ENCODE measurements at places on chromosomes 2 and 18.

- DNase-seq: no peak
These were observed 225.1 kb upstream of the ITGA4 start for GRCh38 chr2:181231886-181232621.

DNA sequence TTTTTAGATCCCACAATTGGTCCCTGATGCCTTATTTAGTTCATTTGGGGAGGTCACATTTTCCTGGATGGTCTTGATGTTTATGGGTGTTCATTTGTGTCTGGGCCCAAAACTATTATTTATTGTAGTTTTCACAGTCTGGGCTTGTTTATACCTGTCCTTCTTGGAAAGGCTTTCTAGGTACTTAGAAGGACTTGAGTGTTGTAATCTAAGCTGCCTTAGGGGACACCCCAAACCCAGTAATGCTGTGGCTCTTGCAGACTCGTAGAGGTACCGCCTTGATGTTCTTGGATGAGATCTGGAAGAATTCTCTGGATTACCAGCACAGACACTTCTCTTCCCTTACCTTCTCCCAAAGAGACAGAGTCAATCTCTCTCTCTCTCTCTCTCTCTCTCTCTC lies 25.0 kb upstream of the ITSN2 start:
- DNase-seq: no peak

GRCh38 chr18:55465313-55465712 lies 122.7 kb downstream of the TCF4 start:
- DNase-seq: no peak

GRCh38 chr2:240257940-240258580 lies 117.6 kb upstream of the OTOS start:
- DNase-seq: no peak

DNA sequence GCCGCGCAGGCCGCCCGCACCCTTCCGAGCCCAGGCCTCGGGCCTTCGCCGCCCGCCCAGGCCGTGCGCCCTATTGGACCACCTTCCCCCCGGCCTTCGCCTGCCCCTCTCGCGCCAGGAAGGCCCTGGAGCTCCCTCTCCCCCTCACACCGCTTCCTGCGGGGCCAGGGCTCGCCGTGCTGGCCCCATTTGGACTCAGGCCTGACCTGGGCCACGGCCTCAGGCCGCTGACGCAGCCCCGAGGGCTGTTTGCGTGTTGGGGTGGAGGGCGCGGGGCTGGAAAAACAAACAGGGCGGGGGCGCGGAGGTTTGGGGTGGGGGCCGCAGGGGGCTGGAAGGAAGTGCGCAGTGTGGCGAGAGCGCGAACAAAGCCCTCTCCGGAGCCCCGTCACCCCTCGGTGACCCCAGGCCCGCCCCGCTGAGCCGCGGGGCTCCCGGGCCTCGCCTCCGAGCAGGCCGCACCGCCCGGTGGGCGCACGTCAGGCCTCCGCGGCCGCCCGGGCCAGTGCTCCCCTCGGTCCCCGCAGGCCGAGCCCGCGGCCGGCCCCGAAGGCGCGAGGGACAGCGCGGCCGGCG lies 12.3 kb upstream of the SIX3 start:
- no peak for DNase-seq

DNA sequence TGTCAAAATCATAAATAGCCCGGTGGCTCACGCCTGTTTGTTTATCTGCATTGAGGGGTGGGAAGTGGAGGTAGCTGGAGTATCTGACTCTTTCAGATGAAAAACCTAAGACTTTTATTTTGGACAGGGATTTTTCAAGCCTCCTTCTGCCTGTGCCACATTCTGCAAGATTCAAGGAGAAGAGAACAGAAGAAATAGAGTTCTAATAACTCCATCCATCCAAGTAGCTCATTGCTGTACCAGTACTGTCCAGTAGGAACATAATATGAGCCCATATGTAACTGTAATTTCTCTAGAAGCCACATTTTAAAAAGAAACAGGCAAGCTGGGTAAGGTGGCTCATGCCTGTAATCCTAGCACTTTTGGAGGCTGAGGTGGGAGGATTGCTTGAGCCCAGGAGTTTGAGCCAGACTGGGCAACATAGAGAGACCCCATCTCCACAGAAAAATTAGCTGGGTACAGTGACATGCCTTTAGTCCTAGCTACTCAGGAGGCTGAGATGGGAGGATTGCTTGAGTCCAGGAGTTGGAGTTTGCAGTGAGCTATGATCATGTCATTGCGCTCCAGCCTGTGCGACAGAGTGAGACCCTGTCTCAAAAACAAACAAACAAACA lies 35.4 kb upstream of the NT5DC4 start:
- DNase-seq: no peak

DNA sequence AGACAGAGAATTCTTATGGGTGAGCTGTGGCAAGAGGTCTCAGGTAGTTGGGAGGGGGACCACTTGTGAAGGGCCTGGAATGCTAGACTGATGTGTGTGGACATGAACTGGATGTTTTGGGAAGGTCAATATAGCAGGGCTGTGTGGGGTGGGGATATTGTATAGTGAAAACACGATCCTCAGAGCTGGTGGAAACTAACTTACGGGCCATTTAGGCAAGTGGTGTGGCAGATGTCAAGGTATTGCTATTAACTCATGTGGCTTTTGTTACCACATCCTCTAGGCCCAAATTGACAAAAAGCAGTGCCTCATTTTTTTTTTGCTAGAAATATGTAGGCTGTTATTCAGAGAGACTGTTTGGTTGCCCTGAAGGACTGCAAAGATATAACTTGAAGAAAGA lies 8.0 kb upstream of the GALNT1 start:
- DNase-seq: no peak

- no peak for DNase-seq
These were observed 126.3 kb downstream of the ALPK2 start for GRCh38 chr18:58502628-58503027.

- DNase-seq: no peak
These were observed 92.6 kb upstream of the MGAT4A start for GRCh38 chr2:98823196-98824170.
